Fibroblast of skin of right biceps (primary cell): ENCODE measurements at places on chromosomes 5 and 9.

DNA sequence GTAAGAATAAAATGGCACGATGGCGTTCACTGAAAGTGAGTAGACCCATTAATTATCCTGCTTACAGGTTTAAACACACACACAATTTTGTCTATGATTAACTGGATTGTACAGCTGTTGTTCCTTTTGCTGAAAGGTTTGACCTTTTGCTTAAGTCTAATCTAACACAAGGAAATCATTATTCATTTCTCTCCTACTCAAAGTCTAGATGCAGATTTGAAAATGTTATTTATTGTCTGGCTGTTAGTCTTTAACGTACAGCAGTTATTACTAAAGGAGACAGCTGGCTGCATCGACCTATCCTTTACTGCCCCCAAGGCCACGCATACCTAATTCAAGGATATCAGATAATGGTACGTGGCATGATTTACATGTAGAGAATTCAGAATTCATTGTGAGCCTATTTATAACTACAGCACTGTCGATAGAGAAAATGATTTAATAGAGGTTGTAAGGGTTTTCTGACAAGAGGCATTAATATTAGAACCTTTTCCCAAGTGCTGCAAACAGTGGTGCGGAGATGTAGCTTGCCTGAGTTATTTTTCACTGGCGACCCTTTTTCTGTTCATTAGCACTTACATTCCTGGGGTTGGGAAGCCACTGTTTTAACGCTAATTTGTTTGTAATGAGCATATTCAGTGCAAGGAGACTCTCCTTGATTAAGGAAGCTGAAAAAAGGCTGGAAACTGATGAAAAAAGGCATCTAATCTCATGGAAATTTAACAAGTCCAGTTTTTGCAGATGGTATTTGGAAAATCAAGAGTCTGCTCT lies 368.4 kb upstream of the GRAMD2B start:
- no peak for DNase-seq

GRCh38 chr9:130824079-130824478 lies 11.0 kb upstream of the ABL1 start:
- no peak for DNase-seq

- no peak for DNase-seq
Measured at GRCh38 chr5:128528637-128529255, 9.3 kb downstream of the FBN2 start.

DNA sequence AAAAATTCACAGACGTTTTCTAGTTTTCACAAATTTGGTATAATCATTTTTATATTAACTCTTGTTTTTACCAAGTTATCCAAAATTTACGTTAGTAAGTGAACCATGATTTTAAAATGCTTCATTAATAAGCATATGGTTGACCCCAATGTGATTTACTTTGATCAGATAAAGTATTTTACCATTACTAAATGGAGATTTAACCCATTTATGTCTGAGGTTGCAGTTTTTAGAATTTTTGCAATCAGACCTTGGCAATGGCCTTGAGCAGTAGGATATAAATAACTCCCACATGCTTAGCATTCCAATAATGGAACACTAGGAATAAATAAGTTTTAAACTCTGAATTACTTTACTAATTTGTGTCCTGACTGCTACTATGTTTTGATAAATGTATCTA lies 84.6 kb downstream of the NDUFS4 start:
- no peak for DNase-seq

DNA sequence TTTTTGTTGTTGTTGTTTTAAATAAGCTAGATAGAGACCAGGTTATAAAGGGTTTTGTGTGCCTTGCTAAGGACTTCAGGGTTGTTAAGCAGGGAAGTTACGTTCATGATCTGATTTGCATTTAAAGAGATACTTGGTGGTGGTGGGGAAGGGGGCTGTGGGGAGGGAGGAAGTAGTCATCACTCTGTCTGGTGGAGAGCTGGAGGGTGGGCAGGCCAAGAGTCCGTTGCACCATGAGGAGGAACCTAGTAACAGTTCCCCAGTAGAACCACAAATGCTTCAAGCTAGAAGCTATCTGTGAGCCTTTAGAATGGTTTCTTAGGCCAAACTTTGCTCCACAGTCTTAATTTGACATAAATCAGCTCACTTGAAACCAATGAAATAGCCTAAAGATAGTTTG lies 18.7 kb upstream of the ROPN1L start:
- no peak for DNase-seq

DNA sequence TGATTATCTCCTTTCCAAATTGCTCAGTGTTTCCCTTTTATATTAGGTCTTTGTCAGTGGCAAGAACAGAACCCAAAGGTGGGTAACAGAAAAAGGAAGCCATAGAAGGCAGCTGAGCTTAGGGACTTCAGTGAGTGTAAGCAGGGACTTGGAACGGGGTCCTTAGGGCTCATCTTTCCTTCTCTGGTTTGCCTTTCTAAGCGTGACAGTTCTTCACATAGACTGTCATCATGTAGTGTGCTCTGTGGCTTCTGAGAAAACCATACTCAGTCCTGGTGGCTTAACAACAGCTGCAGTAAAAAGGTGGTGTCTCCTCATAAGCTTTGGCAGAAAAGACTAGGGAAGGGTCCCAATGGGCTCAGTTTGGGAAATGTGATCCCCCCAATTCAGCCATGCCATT lies 108.8 kb downstream of the SLC12A2 start:
- no peak for DNase-seq

- no peak for DNase-seq
Measured at GRCh38 chr5:150215979-150216944, 26.4 kb downstream of the SLC6A7 start.

DNA sequence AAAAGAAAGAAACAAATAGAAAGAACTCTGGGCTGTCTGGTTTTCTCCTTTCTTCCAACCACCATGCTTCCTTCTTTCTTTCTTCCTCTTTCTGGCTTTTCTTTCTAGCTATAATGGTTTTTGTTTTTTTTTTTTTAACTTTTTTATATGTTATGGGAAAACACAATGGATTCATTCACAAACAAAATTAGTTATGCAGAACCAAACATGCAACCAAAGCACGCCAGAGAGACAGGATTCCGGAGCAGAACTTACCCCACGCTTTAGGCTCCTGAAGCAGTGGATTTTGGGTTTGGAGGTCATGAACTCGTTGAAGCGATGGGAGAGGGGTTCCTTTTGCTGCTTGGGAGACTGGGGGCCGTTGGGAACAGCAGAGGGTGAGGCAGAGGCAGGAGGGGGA lies 88.3 kb downstream of the USP20 start:
- no peak for DNase-seq

GRCh38 chr9:81579381-81579780 lies 110.0 kb downstream of the TLE1 start:
- DNase-seq, result peak; percentile 23
